ENCODE measurements at places on chromosomes 16 and 17.

- no peak for DNase-seq
These were observed 261.1 kb downstream of the C16orf95 start for GRCh38 chr16:87056083-87056482.

GRCh38 chr16:89953671-89954406 lies 5.3 kb downstream of the DEF8 start:
- DNase-seq = no peak

DNA sequence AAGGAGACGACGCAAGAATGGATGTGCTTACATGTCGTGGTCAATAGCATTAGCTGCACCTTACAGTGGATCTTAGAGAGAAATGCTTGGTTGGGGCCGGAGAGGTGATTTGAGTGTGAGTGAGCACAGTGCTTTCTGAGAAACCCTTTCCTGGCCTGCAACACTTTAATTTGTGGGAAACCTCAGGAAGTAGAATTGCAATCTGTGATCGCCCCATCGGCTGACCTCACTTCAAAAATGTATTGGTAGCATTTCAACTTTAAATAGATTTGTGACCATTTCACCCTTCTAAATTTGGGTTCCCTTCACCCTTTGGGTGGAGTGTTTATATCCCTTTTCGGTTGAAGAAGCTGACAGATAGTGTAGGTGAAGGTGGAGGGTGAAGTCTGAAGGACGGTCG lies 13.2 kb downstream of the PRKCB start:
- DNase-seq = no peak

DNA sequence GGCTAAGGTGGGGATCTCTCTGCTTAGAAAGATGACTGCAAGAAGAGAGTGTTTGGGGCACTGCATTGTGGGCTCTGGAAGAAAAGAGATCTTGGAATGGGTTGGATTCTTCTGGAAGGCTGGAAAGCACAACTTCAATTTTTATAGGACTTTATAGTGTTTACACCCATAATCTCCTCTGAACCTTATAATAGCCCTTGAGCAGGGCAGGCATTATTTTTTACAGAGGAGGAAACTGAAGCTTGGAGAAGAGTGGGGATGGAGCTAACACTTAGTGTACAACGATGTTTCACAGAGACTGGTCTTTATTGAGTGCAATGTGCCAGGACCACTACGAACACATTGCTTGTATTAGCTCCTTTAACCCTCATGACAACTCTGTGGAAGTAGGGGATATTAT lies 10.4 kb downstream of the TNS4 start:
- no peak for DNase-seq

DNA sequence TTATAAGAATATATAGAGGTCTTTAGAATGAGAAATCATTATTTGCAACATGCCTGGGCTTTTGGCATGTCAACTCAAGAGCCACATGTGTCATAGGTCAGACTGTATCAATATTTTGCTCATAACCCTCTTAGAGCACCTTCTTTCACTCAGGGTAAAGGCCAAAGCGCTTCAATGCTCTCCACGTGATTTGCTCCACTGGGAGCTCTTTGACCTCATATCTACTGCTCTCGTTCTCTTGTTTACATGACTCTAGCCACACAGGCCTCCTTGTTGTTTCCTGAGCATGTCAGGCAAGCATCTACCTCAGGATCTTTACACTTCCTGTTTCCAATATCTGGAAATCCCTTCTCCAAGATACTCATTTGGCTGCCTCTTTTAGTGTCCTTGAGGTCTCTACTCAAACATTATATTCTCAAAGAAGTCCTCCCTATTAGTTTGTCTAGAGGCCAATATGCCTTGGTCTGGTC lies 148.4 kb downstream of the TOX3 start:
- no peak for DNase-seq

DNA sequence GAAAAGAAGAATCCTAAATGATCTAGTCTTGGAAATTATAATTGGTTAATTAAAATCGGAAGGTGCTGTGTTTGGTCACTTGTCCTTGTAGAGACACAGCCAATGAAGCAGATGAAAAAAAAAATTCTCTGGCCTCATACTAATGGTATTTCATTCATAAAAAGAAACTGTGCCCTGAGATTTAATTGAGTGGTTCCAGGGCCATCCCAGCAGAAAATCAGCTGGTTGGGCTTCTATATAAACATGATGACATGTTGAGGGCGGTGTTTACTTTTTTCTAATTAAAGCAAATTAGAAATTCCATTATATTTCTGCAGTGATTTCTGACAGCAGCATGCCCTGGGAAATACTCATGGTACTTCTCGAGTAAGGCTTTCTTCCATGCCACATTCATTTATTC lies 191.9 kb upstream of the KCNJ16 start:
- no peak for DNase-seq

GRCh38 chr16:14240964-14241363 lies 169.8 kb downstream of the MRTFB start:
- DNase-seq = no peak

DNA sequence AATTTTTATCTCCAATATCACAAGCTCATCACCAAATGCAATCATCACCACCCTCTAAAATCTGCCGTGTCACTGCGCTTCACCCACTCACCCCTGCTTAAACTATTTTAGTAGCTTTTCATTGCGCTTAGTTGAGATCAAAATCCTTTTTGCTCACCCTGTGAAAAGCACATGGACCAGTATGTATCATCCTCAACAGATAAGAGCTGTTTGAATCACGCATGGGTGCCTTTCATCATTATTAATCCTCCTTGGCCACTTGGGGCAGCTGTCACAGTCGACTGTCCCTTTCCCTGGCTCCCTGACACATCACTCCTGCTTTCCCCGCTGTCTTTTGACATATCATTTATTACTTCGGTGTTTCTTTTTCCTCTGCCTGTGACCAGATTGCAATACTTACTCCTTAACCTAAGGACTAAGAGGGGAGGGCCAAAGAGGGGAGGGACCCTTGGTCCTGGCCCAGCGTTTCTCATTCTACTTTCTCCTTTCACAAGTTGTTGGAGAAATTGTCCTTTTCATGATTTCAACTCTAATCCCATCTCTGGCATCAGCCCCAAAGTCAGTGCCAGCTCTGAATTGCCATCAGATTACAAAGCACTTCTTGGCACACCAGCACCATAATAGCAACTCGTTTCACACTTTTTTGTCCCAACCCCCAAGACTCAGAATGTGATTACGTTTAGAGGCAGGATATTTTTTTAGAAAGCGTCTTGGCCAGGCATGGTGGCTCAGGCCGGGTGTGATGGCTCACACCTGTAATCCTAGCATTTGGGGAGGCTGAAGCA lies 8.6 kb upstream of the KDM6B start:
- peak; percentile 40 for DNase-seq
